Islet precursor cell (in vitro differentiated cells): ENCODE measurements at places on chromosomes 5 and 9.

DNA sequence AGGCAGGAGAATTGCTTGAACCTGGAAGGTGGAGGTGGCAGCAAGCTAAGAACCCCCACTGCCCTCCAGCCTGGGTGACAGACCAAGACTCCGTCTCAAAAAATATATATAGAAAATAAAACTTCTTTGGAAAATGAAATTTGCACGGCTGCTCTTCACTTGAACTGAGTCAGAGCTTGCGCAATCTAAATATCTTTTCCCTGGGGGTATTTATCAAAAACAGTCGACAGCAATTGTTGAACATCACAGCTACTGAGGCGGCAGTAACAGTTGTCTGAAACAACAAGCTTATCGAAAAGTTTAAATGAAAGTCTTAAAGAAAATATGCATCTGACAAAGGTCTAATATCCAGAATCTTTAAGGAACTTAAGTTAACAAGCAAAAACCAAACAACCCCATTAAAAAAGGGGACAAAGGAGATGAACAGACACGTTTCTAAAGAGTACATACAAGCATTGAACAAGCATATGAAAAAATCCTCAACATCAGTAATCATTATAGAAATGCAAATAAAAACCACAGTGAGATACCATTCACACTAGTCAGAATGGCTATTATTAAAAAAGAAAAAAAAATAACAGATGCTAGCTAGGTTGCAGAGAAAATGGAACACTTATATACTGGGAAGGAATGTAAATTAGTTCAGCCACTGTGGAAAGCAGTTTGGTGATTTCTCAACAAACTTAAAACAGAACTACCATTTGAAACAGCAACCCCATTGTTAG lies 153.6 kb upstream of the CDH9 start:
- DNase-seq: no peak

- DNase-seq: peak; percentile 64
Measured at GRCh38 chr5:115962565-115963402, 509 bp downstream of the LVRN start.

DNA sequence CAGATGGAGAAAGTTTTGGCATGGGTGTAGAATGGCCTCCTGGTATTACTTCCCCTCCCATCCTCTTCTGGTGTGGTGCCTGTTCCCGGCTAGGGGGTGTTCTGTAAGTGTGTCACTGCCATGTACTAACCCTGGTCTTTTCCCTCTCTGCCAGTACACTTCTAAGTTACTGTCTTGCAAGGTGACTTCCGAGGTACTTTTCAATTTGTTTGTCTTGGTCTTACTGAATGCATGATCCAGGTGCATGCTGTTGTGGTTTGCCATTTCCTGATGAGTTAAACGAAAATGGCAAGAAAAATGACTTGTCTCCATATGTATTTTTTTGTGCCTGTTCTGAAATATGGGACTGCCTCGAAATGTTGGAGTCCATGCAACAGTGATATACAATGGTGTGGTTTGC lies 46.0 kb downstream of the C9orf152 start:
- DNase-seq: no peak

GRCh38 chr5:176851871-176852658 lies 41.7 kb downstream of the UNC5A start:
- DNase-seq: no peak

- DNase-seq: no peak
Measured at GRCh38 chr5:95664204-95664786, 17.7 kb downstream of the RFESD start.

DNA sequence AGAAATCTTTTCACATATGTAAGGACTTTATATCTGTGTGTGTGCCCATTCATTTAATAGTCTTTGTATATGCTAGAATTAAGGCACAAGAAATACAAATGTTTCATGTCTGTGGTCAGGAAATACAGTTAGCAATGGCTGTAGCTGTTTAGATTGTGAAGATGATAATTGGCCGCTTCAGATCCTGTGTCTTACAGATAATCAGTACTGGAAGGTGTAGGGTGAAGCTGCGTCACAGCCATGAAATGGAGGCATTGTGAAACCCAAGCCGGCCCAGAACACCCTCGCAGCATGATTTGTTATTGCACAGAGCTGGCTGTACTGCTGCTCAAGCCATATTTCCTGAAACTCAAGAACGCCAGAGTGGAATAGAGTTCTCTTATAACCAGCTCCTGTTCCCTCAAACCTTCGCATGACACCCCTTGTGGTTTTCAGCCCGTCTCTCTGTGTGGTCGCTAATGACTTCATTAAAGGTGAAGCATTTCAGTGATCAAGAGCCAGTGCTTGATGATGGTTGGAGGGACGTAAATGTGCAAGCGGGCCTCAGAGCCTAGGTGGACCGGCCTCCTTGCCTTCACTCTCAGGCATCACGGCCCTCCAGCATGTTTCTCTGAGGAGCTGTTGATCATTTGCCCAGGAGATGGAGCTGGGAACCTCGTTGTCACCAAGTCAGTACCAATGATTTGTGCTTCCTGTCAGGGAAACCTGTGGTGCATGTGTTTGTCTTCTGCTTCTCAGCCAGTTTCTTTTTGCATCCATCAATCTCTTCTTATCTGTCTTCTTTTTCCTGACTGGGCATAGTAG lies 80.1 kb downstream of the F2RL2 start:
- DNase-seq: no peak

- DNase-seq: no peak
Measured at GRCh38 chr9:76433406-76433805, 25.6 kb upstream of the GCNT1 start.

DNA sequence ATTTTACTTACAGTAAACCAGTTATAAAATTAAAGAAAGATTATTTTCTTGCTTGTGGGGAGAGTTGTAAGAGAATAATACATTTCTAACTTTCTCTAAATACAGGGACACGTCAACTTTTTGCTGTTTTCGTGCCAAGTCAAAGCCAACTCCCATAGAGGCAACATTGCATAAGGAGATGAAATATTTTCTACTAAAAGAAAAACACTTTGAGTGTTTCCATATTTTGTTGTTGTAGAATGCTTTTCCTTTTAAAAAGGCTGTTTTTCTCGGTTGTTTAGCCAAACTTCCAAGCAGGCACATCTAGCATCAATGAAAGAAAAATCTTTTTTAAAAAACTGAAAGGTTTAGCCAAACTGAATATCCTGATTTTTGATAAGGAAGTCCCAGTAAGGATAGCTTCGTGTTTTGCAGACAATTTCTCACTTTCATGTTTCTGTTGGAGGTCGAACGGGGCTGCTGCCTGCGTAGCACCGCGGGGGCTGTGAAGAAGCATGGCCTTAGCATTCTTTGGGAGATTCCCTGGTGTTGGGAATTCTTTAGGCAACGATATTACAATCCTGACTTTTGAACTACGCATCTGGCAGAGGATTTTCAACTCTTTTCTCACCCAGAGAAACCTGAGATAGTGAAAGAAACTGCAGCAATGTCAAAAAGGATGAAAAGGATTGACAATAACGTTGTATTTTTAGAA lies 108.1 kb upstream of the FBXL7 start:
- no peak for DNase-seq

DNA sequence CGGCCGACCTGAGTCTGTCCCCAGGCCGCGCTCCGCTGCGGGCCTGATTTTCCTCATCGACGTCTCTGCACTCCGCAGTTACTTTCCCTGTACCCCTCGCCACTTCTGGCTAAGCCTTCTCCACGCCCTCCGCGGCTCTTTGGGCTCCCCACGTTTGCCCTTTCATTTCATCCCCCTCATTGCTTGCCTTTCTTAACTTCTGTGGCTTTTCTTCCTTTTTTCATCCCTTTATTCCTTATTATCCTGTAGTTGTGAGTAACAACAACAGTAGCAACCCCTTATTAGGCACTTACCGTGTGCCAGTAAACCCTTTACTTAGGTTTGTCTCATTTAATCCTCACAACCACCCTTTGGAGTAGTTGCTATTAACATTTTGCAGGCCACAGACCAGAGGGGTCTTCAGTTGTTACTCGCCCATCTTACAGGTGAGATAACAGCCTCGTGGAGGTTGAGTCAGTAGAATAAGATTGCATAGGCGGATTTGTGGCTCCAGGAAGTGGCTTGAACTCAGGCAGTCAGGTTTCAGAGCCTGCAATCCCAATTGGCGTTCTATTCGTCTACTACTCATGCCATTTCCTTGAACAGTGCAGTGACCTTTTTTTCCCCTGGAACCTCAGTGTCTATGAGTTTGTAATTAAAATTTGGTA lies 724 bp downstream of the TCERG1 start:
- no peak for DNase-seq

DNA sequence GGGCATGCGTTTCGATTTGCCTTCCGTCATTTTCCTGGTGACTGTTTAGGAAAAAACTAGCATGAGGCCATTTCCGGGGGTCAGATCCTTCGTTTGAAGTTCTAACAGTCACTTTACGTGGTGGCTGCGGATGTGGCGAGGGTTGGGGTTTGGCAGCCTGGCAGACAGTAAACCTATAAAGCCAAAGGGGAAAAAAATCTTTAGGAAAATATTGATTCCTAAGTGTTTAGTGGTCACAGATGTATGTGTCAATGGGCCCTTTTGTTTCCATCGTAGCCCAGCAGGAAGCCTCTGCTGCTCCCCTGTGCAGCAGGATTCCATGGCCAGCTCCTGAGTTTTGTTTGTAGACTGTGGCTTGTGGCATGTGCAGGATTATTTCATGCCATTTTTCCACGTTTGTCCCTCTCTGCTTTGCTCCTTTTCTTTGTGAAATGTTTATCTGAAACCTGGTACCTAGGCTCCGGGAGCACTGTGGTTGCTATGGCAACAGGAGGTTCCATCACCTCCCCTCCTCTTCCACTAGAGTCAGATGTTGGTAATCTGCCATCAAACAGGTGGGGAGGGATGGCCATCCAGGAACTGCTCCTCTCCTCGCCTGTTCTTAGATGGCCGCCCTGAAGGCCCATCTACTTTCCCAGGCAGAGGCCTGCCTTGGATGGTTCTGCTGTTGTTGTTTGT lies 202.3 kb downstream of the AOPEP start:
- peak; percentile 41 for DNase-seq

GRCh38 chr5:43730832-43731342 lies 127.9 kb downstream of the NNT start:
- no peak for DNase-seq

DNA sequence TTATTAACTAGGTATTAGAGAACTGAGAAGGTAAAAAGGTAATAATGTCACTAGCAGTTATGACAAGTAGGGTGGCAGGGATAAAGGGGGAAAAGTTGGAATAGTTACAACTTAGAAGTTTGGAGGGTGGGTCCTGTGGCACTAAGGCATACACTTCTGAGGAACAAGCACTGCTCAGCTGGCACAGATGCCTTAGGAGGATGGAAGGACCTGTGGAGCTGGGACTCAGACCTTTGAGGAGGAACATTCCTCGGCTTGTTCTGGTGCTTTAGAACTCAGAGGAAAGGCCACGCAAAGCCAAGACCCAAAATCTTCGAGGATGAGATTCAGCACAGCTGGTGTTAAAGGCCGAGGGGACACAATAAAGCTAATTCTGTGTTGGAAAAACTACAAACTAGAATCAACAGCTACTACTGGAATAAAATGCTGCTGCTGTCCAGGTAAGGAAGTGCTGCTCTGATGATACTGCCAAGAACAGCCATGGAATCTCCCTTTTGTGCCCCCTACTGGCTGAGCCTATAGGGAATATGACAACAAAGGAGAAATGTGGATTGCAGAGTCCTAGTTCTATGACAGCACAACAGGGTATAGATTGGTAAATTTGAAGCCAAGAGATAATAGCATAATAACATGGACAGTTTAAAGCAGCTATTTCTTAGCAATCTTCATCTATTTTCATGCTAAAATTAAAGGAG lies 126.7 kb downstream of the SLC25A46 start:
- peak; percentile 80 for DNase-seq

DNA sequence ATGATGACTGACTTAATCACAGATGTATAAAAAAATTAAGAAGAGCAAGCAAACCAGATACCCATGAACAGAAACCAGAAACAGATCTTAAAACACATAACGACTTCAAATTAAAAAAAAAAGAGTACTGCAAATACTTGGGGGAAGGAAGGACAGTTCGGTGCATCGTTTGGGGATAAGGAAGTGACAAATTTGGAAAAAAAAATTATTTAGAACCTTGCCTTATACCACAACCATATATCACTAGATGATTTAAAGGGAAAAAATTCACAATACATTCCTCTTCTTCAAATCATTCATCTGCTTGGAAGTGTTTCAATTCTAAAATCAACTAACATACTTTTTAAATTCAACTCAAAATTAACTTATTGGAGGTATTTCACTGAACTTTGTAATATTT lies 1038.6 kb upstream of the DMAC1 start:
- no peak for DNase-seq

GRCh38 chr5:151156507-151157420 lies 815 bp downstream of the ANXA6 start:
- DNase-seq: peak; percentile 62

- peak; percentile 81 for DNase-seq
Measured at GRCh38 chr5:172939071-172939470, 20.2 kb upstream of the RPL26L1 start.
